Peyer's patch (tissue), 4 donors: ENCODE measurements at places on chromosomes 4 and X.
A peak's percentile ranks its signal among the peaks of the same experiment; 100 is the strongest.

GRCh38 chr4:151395873-151396272 lies 13.1 kb upstream of the FHIP1A start:
- no peak for DNase-seq

DNA sequence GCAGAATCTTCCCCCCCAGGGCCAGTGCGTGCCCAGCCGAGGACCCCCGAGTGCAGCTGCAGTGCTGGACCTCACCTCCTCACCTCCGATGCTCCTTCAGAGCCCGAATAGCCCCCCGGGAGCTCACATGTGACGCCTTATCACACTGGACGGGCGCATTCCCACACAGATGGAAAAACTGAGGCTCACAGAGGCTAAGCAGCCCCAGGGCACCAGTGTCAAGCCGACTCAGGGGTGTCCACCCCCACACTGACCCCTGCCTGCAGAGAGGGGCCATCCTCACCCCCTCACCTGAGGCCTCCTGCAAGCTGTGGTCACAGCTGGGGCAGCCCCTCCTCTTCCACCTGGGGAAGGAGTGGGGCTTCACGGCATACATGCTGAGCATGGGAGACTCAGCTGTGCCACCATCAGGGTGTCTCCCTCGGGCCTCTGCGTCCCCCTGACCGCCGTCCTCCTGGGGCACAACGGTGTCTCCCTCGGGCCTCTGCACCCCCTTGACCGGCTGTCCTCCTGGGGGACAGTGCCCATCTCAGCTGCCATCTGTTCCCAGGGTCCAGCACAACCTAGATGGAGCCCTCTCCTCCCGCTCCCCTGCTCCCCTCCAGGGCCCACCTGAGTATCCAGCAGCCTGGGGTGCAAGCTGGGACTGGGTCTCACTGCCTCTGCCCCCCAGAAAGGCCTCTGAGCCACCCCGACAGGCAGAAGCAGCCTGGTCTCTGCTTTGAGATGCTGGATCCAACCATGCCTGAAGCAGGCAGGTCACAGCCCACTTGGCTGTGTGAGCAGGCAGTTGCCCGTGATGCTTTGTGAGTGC lies 85.3 kb upstream of the NKX1-1 start:
- DNase-seq: no peak

DNA sequence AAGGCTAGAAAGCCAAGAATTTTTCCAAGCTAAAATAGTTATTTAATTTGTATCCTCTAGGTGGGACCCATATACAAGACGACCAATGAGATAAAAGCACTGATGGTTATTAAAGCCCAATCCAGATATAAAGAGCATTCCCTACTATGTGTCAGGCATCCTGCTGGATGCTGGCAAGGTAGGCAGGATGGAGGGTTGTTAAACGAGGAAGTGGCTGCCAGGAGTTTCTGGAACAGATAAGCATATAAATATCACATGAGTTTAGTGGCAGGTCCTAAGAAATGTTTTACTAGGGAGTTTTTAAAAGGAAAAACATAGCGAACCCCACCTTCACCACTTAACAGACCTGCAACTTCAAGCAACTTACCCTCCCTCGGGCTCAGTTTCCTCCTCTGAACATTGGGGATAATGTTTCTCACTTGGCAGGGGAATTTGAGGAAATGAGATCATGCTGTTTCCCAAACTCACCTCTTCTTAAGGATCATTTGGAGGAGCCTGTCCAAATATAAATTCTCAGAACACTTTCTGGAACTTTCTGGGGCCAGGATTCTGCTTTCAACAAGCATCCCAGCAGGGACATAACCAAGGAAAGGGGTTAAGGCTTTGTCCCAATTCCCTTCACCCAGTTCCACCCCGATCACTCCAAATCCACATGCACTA lies 94.3 kb upstream of the LDB2 start:
- no peak for DNase-seq

GRCh38 chrX:110847334-110847733 lies 51.7 kb upstream of the CHRDL1 start:
- DNase-seq: no peak

GRCh38 chrX:80602036-80602860 lies 182.0 kb downstream of the TENT5D start:
- no peak for DNase-seq

- no peak for DNase-seq
Measured at GRCh38 chr4:39732728-39733127, 34.8 kb downstream of the UBE2K start.

DNA sequence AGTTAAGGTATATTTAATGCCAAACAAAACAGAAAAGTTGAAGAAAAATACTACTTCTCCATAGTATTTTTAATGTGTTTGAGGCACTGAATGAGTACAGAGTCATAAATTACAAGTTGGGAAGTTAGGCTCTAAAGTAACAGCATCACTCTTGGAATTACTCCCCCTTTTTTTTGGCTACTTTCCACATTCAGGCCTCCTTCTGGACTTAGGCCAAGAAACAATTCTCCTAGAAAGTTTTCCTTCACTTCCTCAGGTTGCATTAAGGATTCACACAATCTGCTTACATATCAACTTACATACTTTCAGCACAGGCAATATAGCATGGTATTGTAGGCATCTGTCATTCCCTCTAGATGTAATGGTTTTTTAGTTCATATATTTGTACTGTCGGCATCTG lies 52.1 kb downstream of the TMEM165 start:
- DNase-seq: no peak

DNA sequence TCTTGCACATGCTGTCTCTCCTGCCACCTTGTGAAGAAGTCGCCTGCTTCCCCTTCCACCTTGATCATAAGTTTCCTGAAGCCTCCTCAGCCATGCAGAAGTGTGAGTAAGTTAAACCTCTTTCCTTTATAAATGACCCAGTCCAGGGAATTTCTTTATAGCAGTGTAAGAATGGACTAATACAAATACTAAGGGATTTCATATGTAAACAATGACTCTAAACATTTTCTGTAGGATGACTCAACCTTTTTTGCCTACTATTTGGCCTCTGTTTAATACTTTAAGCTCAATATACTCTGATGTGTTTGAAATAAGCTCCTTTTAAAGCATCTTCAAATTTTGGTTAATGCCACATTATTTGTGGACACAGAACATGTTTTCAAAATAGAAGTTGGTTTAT lies 813.5 kb upstream of the SLIT2 start:
- no peak for DNase-seq

DNA sequence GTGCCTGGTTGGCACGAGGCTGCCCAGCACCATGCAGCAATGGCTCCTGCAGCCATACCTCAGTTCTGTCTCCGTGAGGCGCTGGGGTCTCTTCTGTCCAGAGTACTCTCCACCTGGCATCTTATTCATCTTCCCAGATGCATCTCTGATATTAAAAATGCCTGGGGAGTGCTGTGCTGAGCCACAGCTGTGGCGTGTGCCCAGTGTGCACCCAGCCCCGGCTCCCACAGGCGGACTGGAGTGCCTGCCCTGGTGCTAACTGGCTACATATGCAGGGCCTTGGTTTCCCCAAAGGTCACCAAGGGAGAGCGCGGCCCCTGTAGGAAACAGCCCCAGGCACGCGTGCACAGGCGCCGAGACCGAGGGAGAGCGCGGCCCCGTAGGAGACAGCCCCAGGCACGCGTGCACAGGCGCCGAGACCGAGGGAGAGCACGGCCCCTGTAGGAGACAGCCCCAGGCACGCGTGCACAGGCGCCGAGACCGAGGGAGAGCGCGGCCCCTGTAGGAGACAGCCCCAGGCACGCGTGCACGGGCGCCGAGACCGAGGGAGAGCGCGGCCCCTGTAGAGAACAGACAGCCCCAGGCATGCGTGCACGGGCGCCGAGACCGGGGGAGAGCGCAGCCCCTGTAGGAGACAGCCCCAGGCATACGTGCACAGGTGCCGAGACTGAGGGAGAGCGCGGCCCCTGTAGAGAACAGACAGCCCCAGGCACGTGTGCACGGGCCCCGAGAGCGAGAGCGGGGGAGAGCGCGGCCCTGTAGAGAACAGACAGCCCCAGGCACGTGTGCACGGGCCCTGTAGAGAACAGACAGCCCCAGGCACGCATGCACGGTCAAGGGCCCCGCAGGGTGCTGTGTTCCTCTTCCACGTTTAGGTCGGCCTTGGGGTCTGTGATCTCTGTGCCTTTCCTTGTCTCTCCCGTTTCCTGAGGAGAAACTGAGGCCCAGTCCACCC lies 14.5 kb downstream of the TMEM175 start:
- DNase-seq: no peak

GRCh38 chrX:2251211-2251610 lies 249.6 kb downstream of the DHRSX start:
- DNase-seq: no peak

GRCh38 chr4:105548483-105548882 lies 3.9 kb upstream of the ARHGEF38 start:
- DNase-seq: no peak

DNA sequence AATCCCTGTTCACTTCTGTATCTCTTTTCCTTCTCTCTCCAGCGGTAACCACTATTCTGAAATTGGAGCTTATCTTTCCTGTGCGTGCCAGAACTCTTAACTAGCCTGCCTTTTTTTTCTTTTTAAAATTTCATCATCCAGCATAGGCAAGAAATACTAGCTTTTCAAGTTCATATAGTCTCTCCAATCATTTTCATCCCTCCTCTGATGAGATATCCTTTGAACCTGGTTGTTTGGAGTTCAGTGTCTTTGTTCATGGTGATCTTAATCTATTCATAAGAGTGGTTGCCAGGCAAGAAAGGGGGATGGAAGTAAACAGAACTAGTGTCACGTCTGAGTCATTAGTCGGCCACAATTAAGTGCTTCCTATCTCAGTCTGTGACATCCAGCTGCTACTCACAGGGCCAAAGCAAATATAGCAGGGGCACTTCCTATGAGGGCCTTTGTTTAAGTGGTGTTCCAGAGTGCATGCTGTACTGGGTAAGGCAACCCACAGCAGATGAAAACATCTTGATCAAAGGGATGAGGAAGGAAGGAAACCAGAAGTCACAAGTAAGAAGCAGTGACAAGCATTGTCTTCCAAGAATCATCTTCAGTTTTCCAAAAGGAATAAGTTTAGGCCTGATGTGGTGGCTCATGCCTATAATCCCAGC lies 56.4 kb upstream of the XIAP start:
- peak; percentile 67 for DNase-seq

GRCh38 chr4:98603683-98604521 lies 54.5 kb downstream of the TSPAN5 start:
- DNase-seq: no peak
